ENCODE measurements at places on chromosomes 3 and 15. TPM values are rescaled to one million over a fixed set of nuclear protein-coding genes. Genes with fewer than 3 reads are reported as not detected.

- DNase-seq: no peak
- no peak overlapping the region for H3K4me3 ChIP-seq
- no peaks in the 10 kb centered on the region for H3K27me3 ChIP-seq
- H3K36me3 ChIP-seq: no peaks in the 10 kb centered on the region
- H3K27ac ChIP-seq: no peak overlapping the region
Observed at GRCh38 chr15:45331972-45332371, 46.4 kb downstream of the GATM start.

DNA sequence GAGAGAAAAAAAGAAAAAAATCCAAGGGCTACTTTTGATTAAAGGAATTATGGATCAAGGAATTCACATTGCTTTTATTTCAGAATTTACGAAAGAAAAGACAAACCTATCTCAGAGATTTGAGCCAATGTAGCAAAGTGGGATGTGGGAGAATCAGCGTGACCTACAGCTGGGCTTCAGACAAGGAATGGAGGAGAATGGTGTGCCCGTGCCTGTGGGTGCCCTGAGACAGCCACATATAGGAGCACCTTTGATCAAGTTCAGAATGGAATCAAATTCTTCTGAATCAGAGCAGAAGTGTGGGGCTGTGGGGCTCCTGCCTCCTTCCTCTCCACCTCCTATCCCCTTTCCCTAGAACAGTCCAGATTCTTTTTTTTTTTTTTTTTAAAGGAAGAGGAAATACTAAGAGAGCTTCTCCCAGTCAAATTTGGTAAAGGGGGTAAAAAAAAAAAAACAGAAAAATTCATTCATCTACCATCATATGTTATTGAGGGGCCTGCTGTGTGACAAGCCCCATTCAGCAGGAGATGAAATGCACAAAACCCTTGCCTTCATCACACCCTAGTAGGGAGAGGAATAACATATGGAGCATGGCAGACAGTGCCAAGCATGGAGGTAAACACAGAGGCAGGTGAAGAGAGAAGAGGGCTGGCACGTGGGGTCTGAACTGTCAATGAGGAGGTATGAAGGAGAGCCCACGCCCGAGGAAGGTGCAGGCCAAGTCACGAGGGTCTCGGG, 25.0 kb upstream of the MUSTN1 start:
- no peak for DNase-seq
- H3K4me1 ChIP-seq: no peaks in the 10 kb centered on the region
- no peak overlapping the region for H3K4me3 ChIP-seq
- no peaks in the 10 kb centered on the region for H3K27me3 ChIP-seq

Gene DNAJA4
- polyA plus RNA-seq: 2.4 TPM

DNA sequence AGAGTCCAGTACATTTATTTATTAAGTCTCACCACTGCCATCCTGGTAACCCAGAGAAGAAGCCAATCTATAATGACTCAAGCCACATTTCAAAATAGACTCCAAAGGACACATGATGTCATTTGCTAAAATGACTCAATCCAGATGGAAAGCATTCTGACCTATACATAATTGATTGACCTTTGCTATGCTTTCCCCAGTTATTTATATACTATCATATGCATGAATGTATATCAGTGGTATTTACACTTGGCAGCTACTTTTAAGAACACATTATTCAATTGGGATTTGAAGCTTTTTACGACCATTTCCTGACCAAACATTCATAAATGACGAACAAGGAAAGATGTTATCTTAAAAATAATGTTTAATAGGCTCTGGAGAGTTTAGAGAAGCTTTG, 297.2 kb downstream of the FHIT start:
- H3K27ac ChIP-seq: no peak overlapping the region
- H3K4me3 ChIP-seq: no peak overlapping the region
- H3K27me3 ChIP-seq: no peaks in the 10 kb centered on the region
- H3K36me3 ChIP-seq: no peaks in the 10 kb centered on the region
- DNase-seq: no peak

GRCh38 chr15:33641069-33641468, 327.2 kb upstream of the CHRM5 start:
- no peak overlapping the region for H3K27ac ChIP-seq
- H3K27me3 ChIP-seq: no peaks in the 10 kb centered on the region
- DNase-seq: no peak
- H3K4me1 ChIP-seq: no peaks in the 10 kb centered on the region
- H3K4me3 ChIP-seq: no peak overlapping the region

DNA sequence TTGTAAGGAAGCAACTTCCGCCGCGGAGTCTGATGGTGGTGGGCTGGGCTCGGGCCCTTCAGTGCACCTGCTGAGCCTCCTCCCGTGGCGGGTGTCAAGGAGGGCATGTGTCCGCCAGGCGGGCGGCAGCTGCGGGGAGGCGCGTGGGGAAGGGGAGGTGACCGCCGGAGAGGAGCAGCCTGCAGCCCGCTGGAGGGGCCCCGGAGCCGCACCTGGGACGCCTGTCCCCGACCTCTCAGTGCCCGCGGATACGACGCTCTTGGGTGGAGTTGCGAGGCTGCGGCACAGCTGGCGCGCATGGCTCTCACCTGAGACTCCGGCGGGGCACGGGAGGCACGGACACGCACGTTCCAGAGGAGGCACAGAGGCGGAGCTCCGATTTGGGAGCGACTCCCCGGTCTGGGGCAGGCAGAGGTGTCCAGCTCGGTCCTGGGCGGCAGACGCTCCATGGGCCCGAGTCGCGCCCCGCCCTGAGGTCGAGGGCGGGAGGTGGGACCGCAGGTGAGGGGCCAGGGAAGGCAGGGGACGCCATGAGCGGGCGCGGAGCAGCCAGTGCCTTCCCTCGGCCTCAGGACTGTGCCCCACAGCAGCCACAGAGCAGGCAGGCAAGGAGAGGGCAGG, 50.2 kb upstream of the PRR20G start:
- H3K36me3 ChIP-seq: no peaks in the 10 kb centered on the region
- H3K27me3 ChIP-seq: peaks cover 44% of the 10 kb centered on the region
- no peak overlapping the region for H3K4me3 ChIP-seq
- DNase-seq: no peak
- H3K4me1 ChIP-seq: no peaks in the 10 kb centered on the region

Gene TGFBR2
- 46.6 TPM for polyA plus RNA-seq

Gene WDR72
- not detected for polyA plus RNA-seq

Gene MESP2
- 0.67 TPM for polyA plus RNA-seq

Gene KCNMB2
- not detected for polyA plus RNA-seq

DNA sequence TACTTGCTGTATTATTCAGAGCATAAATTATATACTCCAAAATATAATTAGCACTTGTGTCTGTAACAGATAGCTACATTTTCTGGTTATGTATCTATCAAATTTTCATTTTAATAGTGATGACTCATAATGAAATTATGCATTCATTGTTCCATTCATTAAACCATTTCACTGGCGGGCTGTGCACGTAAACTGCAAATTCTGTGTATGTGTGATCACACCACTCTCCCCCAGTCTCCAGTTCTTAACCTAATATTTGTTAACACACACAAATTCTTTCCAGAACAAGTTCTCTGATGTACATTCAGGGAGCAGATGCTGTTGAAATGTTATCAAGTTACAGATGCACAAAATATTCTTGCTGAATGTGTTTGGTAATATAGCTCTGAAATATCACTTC, 3.8 kb upstream of the KCNMB2 start:
- no peaks in the 10 kb centered on the region for H3K36me3 ChIP-seq
- peaks cover 6% of the 10 kb centered on the region for H3K27me3 ChIP-seq
- no peak overlapping the region for H3K27ac ChIP-seq
- no peaks in the 10 kb centered on the region for H3K4me1 ChIP-seq

DNA sequence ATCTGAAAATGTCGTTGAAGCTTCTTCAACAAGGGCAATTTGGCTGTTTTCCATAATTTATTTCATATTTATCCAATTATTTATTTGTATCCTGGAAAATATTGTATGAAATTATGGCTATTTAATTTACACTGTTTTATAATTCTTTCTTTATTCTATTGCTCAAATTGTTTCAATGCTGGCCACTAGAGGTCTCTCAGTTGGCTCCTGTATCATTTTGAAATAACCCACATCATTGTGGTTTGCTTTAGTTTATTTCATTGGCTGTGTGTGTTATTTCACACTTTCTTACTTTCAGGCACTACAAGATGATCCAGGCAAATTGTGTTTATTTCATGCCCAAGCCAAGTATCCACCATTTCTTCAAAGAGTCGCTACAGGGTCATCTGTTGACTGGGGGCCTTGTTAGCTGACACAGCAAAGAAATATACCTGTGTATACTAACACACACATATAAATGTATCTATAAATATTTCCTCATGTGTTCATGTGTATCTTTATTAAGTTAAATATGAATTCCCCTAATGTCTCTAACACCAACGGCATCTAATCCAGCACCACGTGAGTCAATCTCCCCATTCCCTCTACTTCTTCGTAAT, 86.2 kb downstream of the NPAP1 start:
- H3K4me3 ChIP-seq: no peak overlapping the region
- H3K27ac ChIP-seq: no peak overlapping the region
- no peaks in the 10 kb centered on the region for H3K27me3 ChIP-seq
- DNase-seq: no peak
- H3K4me1 ChIP-seq: no peaks in the 10 kb centered on the region

GRCh38 chr15:80638553-80639167, 56.5 kb upstream of the ABHD17C start:
- no peaks in the 10 kb centered on the region for H3K27me3 ChIP-seq
- H3K4me3 ChIP-seq: no peak overlapping the region
- no peaks in the 10 kb centered on the region for H3K36me3 ChIP-seq

- no peak for DNase-seq
- H3K36me3 ChIP-seq: no peaks in the 10 kb centered on the region
- no peak overlapping the region for H3K27ac ChIP-seq
- H3K4me3 ChIP-seq: no peak overlapping the region
- H3K27me3 ChIP-seq: no peaks in the 10 kb centered on the region
- H3K4me1 ChIP-seq: no peaks in the 10 kb centered on the region
Observed at GRCh38 chr3:119794401-119794800, 12.5 kb downstream of the NR1I2 start.

GRCh38 chr3:109806929-109807328, 469.6 kb upstream of the DPPA4 start:
- peak; percentile 39 for DNase-seq
- peak overlapping the region; percentile 50 for H3K27ac ChIP-seq

Gene GJD2
- polyA plus RNA-seq: not detected

- no peak for DNase-seq
- H3K27ac ChIP-seq: no peak overlapping the region
- no peaks in the 10 kb centered on the region for H3K4me1 ChIP-seq
- no peak overlapping the region for H3K4me3 ChIP-seq
Observed at GRCh38 chr3:113812854-113813253, 25.7 kb upstream of the GRAMD1C start.

DNA sequence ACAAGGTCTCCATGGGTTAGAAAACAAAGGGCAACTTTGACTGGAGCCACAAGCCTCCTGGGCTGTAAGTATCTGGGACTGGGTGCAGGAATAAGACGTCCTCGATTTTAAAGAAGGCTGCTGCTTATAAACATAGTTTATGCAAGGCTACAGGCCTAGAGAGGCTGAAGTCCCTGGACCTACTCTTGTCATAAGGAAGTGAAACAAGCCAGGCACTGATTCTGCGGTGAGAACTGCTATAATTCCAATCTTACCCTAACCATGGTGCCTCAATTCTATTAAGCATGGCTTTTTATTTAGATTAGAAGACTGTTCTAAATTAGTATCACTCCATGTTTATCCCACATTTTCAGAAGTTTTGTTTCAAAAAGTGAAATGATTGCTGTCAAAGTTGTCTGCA, 777.6 kb downstream of the PLOD2 start:
- no peak overlapping the region for H3K4me3 ChIP-seq
- no peaks in the 10 kb centered on the region for H3K27me3 ChIP-seq
- H3K4me1 ChIP-seq: no peaks in the 10 kb centered on the region
- DNase-seq: no peak
- no peaks in the 10 kb centered on the region for H3K36me3 ChIP-seq

- H3K27me3 ChIP-seq: no peaks in the 10 kb centered on the region
- no peaks in the 10 kb centered on the region for H3K36me3 ChIP-seq
- no peak overlapping the region for H3K4me3 ChIP-seq
- H3K4me1 ChIP-seq: peaks cover 14% of the 10 kb centered on the region
- no peak overlapping the region for H3K27ac ChIP-seq
Observed at GRCh38 chr3:100463002-100463401, 29.4 kb upstream of the TMEM45A start.

Gene KLHL6
- 5.7 TPM for polyA plus RNA-seq

Gene NR2F2
- not detected for polyA plus RNA-seq

Gene RPSA
- polyA plus RNA-seq: 219 TPM

DNA sequence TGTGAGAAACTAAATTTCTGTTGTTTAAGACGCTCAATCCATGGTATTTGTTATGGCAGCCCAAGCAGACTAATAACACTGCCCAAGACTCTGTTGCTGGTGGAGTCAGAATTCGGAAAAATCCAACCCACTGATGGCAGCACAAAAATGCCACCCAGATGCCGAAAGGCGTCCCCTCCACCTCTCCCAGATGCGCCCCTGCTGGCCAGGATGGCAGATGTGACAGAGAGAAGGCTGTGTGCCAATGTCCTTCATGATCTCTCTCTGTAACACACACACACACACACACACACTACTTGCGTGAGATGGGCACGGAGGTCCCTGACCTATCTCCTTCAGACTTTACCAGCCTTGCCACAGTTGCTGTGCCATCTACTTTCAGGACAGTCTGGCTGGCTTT, 10.9 kb upstream of the LYSMD4 start:
- no peaks in the 10 kb centered on the region for H3K27me3 ChIP-seq
- no peaks in the 10 kb centered on the region for H3K4me1 ChIP-seq
- no peak overlapping the region for H3K4me3 ChIP-seq
- H3K36me3 ChIP-seq: no peaks in the 10 kb centered on the region
- DNase-seq: no peak
- no peak overlapping the region for H3K27ac ChIP-seq

GRCh38 chr3:41716471-41716870, 245.4 kb downstream of the ULK4 start:
- H3K4me3 ChIP-seq: no peak overlapping the region
- no peak overlapping the region for H3K27ac ChIP-seq
- H3K27me3 ChIP-seq: no peaks in the 10 kb centered on the region
- no peak for DNase-seq
- no peaks in the 10 kb centered on the region for H3K4me1 ChIP-seq
